ENCODE measurements at places on chromosomes 12 and 14. TPM values are rescaled to one million over a fixed set of nuclear protein-coding genes. Genes with fewer than 3 reads are reported as not detected.

The RASSF8 gene
- total RNA-seq, result 85.7 TPM

The DICER1 gene
- total RNA-seq, result 50.5 TPM

The TSPAN8 gene
- 3.0 TPM for total RNA-seq

The LRP1-AS gene
- total RNA-seq, result not detected

The SYT1 gene
- 1.3 TPM for total RNA-seq

The C12orf54 gene
- total RNA-seq, result 1.6 TPM

The LALBA gene
- total RNA-seq, result not detected

The DDN gene
- 0.08 TPM for total RNA-seq

The SERPINA10 gene
- not detected for total RNA-seq

The ZDHHC22 gene
- not detected for total RNA-seq

The RFLNA gene
- 2.2 TPM for total RNA-seq

The CCDC38 gene
- 3.3 TPM for total RNA-seq

The FOXN4 gene
- total RNA-seq, result not detected

The CACNA1C gene
- 4.4 TPM for total RNA-seq

The COQ6 gene
- 61.2 TPM for total RNA-seq

The MYBPC1 gene
- 9.3 TPM for total RNA-seq

The ETFBKMT gene
- 9.3 TPM for total RNA-seq

The TAS2R30 gene
- total RNA-seq, result 14.3 TPM

The ZC2HC1C gene
- total RNA-seq, result 3.1 TPM

The VRTN gene
- not detected for total RNA-seq

The IKZF4 gene
- 9.9 TPM for total RNA-seq

The ADAMTS20 gene
- not detected for total RNA-seq

The INTS13 gene
- total RNA-seq, result 29.2 TPM

The TCL1B gene
- not detected for total RNA-seq

The NGDN gene
- total RNA-seq, result 24.4 TPM

The GPD1 gene
- 4.6 TPM for total RNA-seq

The NR1H4 gene
- 47.0 TPM for total RNA-seq

The KCNH3 gene
- total RNA-seq, result 1.8 TPM

The SERPINA1 gene
- 10.4 TPM for total RNA-seq

The TBC1D30 gene
- total RNA-seq, result 5.2 TPM

The GLIPR1L1 gene
- total RNA-seq, result not detected

The ACOT6 gene
- total RNA-seq, result not detected

The HOXC12 gene
- total RNA-seq, result not detected

All from adrenal gland (tissue), 19 donors.